ENCODE measurements at places on chromosomes 1 and 21.

GRCh38 chr1:218557731-218558130 lies 212.6 kb downstream of the TGFB2 start:
- DNase-seq: no peak

- DNase-seq: no peak
These were observed 61.1 kb upstream of the SMYD2 start for GRCh38 chr1:214219902-214220301.

- no peak for DNase-seq
These were observed 83.5 kb upstream of the CDC42BPA start for GRCh38 chr1:227401562-227402342.

DNA sequence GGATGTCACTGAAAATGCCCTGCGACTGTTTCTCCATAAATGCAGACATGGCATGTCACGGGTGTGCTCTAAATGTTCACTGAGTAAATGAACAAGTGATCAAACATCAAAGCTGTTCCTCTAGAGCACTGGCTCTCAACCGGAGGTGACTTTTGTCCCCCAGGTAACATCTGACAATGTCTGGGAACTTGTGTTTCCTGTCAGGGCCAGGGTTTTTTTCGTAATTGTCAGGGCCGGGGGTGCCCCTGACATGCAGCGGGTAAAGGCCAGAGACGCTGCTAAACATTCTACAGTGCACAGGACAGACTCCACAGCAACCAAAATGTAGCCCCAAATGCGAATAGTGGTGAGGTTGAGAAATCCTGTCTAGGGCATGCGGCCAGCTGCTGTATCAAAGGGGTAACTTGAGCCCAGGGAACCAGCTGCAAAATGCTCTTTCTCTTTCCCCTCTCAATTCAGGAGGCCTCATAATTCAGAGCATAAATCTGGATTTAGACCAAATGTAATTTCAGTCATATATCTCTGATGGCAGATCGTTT lies 2.0 kb downstream of the ALDH4A1 start:
- no peak for DNase-seq

DNA sequence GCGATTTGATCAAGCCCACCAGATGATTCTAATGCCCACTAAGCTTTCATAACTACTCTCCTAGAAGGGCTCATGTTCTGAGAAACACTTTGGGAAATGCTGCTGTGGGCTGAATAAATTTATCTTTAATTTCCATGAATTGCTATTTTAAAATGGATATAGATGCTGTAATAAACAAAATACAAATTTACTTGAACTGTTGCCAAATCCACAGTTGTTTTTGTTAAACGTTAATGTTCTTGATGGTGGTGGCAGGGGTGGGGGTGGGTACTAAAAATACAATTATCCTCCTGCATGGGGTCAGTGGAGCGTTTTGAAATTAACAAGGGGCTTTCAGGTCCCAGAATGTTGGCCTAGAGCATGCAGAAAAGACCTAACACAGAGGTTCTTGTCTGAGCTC lies 244.7 kb upstream of the POU3F1 start:
- DNase-seq: no peak

- DNase-seq: no peak
These were observed 270.3 kb downstream of the RWDD3 start for GRCh38 chr1:95504321-95504720.

DNA sequence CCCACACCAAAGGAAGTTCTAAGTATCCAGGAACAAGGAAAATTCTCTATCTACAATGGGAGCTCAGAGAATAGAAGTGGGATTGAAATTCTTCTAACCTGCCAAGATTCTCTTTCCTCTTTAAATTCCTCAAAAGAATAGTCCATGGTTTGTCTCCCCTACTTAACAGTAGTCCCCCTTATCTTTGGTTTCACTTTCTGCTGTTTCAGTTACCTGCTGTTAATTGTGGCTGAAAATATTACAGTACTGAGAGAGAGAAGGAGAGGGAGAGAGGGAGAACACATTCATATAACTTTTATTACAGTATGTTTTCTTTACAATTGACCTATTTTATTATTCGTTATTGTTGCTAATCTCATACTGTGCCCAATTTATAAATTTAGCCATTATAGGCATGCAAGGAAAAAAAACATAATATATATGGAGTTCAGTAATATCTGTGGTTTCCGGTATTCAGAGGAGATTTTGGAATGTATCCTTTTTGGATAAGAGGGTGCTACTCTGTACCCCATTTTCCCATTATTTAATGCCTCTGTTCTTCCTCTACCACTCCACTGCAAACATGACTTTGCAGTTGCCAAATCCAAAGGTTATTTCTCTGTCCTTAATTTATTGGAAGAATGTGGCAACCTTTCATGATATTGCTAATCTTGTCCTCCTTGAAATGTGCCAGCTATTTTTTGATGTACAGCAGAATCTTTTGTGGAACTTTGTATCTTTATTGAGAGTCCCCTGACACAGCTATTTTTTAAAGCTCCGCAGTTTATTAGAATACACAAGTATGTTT lies 68.0 kb downstream of the USP25 start:
- no peak for DNase-seq

GRCh38 chr1:156431769-156432668 lies 63.0 kb downstream of the RHBG start:
- no peak for DNase-seq

DNA sequence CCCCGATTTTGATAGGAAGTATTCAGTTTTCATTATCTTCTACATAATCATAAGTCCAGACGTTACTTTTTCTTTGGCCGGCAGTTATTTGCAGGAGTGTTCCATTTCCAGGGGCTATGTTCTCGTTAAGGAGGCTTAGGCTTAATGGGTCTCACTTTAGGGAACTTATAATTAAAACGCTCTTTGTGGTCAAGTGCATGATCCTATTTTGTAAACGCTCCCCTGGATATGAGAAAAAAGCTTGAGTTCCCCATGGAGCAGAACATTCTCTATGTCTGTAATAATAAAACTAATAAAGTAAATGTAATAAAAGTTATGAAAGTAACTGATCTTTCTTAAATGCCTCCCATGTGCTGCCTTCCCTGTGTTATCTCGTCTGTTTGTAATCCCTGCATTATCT lies 48.7 kb upstream of the GPR153 start:
- no peak for DNase-seq

GRCh38 chr1:29380532-29380931 lies 144.2 kb downstream of the PTPRU start:
- DNase-seq: no peak

DNA sequence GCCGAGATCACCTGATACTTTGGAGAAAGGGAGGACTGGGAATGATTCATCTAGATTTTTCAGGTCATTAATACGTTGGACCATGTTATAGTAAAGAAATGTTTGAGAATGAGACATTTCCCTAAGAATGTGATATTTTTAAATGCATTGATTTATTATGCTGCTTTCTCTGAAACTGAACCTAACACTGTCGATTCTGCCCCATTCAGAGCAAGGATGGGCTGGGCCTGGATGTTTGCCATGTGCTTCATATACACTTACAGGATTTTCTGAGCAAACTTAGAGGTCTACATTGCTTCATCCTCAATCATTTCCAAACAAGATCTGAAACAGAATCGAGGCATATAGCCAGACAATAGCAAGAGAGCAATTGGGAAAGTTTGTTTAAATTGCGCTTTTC lies 183.3 kb downstream of the CRB1 start:
- no peak for DNase-seq

DNA sequence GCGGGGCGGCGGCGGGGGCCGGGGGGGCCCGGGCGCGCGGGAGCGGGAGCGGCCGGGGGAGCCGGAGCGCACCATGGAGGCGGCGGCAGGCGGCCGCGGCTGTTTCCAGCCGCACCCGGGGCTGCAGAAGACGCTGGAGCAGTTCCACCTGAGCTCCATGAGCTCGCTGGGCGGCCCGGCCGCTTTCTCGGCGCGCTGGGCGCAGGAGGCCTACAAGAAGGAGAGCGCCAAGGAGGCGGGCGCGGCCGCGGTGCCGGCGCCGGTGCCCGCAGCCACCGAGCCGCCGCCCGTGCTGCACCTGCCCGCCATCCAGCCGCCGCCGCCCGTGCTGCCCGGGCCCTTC lies 546 bp downstream of the SKI start:
- no peak for DNase-seq

- DNase-seq: no peak
These were observed 269.4 kb downstream of the HLX start for GRCh38 chr1:221148660-221149059.

DNA sequence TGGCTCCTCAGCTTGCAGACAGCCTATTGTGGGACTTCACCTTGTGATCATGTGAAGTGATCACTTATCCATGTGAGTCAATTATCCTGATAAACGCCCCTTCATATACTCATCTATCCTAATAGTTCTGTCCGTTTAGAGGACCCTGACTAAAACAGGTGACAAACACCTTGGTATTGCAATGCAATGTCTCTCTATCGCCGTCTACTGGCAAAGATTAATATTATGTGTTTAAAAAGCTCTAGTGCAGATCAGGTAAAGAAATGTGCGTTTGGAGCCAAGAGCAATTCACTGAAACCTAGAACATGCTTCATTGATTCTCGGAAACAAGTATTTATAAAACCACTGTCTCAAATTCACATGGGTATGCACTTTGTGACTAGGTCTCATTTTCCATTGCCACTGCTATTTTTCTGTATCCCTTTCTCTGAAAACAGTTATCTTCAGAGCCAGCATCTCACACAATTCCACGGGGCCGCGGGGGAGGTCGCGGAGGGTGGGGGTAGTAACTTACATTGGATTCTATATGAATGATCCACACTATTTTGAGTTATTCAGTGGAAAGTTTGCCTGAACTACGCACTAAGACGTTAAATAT lies 554.6 kb upstream of the NCAM2 start:
- no peak for DNase-seq

DNA sequence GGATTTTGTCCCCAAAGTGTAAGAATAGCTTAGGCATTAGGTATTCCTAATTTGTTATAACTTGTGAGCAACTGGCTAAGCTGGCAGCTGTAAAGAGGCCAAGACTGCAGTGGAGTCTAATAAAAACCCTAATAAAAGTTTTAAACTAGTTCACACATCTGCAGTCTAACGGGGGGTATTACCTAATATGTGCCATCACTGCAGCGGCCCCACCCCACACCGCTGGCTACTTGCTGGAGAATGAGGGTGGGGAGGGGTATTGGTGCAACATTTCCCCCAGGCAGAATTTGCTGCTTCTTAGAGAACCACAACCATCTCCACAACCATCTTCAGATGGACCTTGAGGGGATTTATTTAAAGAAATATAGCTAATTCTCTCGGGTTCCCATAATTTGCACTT lies 135.0 kb downstream of the ZC3H11B start:
- DNase-seq: no peak

GRCh38 chr1:24317956-24318614 lies 1.1 kb upstream of the GRHL3 start:
- DNase-seq: no peak

DNA sequence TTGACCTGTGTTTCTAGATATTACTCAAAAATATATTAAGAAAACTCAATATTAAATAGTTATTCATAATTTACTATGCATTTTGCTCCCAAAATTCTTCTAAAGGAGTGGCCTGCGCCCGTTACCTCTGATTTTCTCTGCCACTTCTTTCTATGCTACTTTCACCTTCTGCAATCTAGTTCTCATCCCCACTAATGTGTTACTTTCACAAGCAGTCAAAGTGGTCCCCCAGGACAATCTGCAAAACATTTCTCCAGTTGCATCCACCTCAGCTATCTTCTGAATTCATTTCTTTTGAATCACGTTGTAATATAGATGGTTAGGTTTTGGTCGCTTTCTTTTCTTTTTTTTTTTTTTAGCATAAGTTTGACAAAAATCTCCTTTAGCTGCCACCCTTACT lies 13.4 kb downstream of the INSL5 start:
- no peak for DNase-seq

- no peak for DNase-seq
These were observed 23.4 kb upstream of the COL16A1 start for GRCh38 chr1:31727195-31727594.

GRCh38 chr1:168788258-168788657 lies 59.3 kb upstream of the DPT start:
- no peak for DNase-seq

DNA sequence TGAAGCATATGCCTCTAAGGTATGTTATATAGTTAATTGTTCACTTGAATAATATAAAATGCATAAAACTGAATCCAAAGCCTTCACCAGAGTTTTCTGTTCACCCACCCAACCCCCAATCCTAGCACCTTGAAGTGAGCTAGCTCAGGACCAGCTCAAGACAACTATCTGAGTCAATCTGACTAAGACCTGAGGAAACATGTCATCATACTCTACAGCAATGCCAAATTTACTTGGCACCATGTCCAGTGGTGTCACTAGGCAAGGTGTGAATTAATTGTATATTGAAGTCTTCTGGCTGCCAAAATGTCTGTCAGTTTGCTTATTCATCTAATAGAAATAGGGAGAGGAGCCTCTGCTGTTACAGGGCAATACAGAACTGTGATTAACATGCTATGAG lies 3.8 kb downstream of the DNASE2B start:
- DNase-seq: no peak

DNA sequence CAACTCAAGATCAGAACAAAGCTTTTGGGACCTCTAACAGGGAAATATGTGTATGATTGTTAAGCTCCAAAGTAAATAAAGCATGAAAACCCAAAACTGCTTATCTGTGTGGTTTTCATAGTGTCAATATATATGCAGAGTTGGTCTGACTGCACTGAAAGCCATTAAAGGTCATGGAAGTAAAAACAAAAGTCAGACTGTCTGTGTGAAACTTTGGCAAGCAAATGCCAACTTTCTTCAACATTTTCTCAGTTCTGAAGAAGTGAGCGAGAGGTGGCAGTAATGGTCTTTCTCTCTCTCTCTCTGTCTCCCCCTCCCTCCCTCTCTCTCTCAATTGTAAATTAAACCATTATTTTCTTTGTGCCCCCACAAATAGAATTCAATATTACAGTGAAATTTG lies 100.1 kb upstream of the S1PR1 start:
- DNase-seq: no peak

GRCh38 chr1:119112791-119113190 lies 27.7 kb downstream of the WARS2 start:
- DNase-seq: no peak

DNA sequence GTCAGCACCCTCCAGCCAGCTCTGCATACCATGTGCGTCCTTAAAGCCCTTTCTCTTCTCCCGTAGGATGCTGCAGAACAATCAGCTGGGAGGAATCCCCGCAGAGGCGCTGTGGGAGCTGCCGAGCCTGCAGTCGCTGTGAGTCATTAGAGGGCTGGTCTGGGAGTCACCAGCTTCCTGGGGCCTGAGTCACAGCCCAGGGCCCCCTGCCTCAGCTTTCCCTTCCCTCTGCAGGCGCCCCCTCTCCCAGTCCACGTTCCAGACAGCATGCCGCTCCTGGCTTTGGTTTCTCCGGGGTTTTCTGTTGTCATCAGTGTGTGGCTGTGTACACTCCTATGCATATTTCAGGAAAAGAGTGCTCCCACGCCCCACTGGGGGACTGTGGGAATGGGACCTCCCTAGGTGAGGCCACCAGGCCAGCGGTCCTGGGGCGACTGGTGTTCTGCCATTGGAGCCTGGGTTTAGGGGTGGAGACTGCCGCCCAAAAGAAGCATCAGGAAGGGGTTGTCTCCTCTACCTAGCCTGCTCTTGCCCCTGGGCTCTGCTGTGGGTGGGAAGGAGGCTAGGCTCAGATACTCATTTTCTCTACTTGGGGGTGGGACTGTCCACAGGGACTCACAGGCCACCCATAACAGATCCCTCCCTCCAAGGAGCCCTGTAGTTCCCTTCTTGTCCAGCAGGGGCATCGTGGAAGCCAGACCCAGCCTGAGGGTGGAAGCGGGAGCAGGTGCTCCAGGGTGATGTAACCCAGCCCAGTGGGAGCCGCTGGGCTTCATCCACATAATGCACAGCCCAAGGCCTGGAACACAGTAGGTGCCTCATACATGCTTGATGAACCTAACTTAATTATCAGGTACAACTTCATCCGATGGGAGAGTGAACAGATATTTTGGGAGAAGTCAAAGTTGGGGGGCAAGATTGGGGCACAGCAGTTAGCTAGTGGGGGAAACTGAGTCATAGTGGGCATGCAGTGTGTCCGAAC lies 42.5 kb downstream of the LGR6 start:
- DNase-seq: no peak

All from cortex of kidney (tissue), 1 donor.